ENCODE measurements at places on chromosomes 5 and 9.

- DNase-seq: peak; percentile 27
Measured at GRCh38 chr9:88090151-88090581, 48.1 kb downstream of the SPATA31C2 start.

DNA sequence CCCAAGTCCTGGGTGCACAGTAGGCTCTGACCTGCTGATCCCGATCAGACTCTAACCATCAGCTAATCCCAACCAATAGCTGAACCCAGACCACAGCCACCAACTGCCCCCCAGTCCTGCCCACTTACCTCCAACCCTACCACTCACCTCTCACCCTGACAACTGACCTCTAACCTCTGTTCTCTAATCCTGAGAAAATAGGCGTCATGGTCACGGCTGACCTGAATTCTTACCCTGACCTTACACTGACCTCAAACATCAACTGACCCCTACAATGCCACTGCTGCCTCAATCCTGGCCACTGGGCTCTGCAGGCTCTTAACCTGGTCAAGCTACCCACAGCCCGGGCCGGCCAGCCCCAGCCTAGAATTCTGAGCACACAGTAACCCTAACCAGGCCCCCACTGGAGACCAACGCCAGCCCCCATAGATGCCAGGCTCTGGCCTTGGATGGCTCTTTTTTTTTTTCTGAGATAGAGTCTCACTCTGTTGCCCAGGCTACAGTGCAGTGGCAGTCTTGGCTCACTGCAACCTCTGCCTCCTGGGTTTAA is 63.8 kb upstream of the ASS1 start:
- no peak for DNase-seq

DNA sequence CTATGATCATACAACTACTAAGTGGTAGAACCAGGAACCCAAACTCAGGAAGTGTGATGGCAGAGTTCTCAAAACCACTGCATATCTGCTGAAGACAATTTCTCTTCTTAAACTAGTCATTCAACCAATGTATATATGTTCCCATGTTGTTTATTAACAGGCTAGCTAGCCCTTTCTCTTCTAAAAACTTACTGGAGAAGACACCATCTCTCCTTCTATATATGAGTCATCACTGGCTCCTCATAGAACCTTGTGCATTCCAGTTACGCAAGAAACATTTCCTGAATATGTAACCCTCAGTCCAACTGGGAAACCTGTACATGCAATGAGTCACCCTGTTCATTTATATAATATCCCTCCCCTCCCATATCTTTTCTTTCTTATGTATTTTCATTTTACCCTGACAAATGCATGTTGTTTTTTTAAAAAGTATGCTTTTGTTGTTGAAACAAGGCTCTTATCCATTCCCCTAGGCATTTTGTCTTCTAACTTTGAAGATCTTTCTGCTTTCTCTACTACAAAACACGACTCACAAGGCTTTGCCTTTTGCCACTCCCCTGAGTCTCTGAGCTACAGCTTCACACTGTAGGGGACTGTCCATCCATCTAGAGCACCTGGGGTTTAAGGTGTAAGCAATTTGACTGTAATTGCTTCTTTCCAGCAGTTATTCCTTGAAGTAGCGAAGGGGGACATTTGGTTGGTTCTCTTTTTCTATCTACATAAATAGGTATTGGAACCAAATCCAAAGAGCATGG is 119.5 kb downstream of the ANXA1 start:
- DNase-seq: no peak

GRCh38 chr9:129853614-129854013 is 18.4 kb downstream of the USP20 start:
- no peak for DNase-seq

DNA sequence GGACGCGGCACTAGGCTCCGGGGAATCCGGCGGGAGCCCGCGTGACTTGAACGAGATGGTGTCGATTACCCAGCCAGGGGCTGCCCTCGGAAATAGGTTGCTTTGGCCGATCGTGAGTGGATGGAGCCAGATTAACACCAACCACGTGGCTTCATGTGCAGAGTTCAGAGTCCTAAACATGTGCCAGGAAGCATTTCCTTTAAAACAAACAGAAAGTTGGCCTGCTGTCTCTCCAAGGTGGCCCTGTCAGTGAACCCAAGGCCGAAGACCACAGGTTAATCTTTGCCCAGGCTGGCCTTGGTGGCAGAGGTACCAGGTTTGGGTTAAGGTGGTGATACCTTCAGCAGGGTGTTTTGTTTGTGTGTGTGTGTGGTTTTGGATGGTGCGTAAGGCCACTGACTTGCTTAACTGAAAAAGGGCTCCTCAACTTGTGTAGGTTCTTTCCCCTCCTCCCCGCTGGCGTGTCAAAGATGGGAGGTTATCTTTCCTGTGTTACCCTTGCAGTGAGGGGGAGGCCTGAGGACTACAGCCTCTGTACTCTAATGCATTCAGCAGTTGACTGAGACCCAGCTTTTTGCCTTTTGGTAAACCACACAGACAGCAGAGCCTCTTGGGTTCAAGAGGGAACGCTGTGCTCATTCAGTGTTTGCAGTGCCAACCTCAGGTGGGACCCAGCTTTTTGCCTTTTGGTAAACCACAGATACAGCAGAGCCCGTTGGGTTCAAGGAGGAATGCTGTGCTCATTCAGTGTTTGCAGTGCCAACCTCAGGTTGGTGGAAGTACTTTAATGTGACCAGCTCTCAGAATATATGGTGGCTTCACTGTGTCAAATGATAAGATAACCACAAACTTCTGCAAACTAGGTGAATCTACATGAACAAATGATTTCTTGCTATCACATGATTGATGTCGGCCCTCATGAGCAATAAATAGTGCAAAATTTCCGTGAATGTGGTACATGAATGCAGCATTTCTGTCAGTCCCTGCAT is 1.4 kb downstream of the IQGAP2 start:
- peak; percentile 28 for DNase-seq

DNA sequence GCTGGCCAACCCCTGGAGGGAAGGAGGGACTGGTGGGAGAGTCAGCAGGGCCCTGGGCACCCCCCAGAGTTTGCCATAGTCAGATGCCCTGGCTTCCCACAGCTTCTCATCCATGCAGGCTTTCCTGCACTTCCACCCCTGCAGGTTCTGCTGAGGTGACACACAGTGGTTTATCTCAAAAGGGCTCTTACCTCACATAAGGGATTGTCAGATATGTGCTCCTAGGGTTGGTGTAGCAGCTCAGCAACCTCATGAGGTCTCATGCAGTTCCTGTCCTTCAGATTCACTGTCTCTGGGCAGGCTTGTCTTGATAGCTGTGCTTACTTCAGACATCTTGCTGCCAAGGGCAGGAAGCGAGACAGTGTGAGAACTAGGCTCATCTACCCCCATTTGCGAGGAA is 143.4 kb downstream of the KDM4C start:
- DNase-seq: no peak

DNA sequence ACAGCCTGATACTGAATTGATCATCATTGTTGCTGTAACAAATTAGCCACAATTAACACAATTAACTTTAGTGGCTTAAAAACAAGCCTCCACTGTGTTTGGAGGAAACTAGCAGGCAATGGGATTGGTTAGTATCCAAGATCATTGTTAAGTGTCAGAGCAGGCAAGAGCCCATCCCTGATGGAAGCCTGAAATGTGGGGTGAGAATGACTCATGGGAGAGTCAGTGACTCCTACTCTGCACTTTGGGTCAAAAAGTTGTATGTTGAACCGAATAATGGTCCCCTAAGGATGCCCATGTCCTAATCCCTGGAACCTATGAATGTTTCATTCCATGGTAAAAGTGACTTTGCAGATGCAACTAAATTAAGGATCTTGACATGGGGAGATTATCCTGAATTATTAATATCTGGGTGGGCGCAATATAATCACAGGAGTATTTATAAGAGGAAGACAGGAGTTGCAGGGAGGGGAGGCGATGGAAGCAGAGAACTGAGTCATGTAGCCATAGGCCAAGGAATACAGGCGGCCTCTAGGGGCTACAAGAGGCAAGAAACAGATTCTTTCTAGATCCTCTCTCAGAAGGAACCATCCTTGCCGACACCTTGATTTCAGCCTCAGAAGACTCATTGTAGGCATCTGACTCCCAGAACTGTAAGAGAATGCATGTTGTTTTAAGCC is 28.8 kb downstream of the ALG2 start:
- DNase-seq: no peak

- no peak for DNase-seq
Measured at GRCh38 chr5:80034559-80034958, 589 bp upstream of the THBS4 start.

DNA sequence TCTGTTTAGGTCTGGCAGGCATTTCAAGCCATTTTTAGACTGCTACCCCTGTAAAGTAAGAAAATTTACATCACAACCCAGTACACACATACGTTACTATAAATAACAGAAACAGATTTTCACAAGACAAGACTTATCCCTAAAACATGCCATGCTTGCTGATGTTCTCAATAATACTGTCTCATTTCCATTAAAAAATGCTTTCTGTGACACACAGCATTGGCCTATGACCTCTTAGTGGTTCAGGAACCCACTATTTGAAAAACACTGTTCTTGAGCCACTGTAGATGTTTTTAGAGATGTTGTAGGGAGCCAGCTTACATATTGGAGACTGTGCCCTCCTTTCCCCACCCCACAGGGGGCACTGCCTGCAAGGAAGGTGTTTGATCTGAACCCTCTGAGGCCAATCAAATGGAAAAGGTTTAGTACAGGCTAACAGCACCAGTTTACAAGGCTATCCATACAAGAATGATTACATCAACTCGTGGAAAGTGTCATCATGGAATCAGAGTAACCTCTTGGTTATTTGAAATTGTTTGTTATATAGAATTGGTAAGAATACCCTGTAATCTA is 30.8 kb downstream of the ZSWIM6 start:
- peak; percentile 15 for DNase-seq

GRCh38 chr9:110807956-110808598 is 139.5 kb downstream of the MUSK start:
- DNase-seq: no peak

DNA sequence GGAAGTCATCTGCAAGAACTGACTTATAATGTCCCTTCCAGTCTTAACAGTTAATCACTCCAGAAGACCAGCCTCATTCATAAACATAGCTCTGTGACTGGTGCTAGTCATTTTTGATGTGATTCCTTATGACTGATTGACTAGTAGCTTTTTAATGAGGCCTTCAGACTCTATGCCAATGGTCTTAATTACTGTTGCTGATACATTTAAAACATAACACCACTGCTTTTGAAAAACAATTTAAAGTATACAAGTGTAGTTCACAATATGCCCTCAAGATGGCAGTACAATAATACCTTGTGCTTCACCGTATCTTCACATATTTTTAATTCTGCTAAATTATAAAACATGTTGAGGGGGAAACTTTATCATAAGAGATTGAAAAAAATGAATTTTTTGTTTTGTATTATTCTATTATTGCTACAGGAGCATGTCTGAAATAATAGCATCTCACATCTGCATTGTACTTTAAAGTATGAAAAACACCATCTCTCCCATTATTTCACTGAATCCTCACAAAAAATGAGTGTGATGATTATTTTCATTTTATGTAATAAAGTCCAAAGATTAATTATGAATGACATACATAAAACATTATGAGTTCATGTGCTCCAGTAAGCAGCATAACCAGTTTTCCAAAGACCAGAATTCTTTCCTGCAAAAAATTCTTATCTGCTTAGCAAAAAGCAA is 55.2 kb upstream of the SHISAL2B start:
- DNase-seq: no peak

GRCh38 chr5:57906671-57907070 is 424.1 kb upstream of the ACTBL2 start:
- DNase-seq: no peak

GRCh38 chr5:137492331-137492730 is 6.8 kb downstream of the SPOCK1 start:
- no peak for DNase-seq

DNA sequence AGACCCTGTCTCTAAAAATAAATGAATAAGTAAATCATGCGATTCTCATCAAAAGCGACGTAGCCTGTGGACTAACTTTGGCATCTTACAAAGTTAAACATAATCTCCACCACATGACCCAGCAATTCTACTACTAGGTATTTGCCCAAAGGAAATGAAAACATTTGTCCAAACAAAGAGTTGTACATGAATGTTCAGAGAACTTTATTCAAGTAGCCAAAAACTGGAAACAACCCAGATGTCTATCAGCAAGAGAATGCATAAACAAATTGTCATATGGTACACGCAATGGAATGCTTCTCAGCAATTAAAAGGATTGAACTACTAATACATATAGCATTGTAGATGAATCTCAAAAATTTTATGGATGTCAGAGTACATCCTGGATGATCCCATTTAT is 82.6 kb downstream of the ADRB2 start:
- no peak for DNase-seq

GRCh38 chr9:91755761-91756509 is 194.1 kb downstream of the ROR2 start:
- no peak for DNase-seq

All from HEK293T (cell line).